Bone marrow (tissue), 2 donors: ENCODE measurements at places on chromosomes 6 and 20.

- no peak for DNase-seq
Observed at GRCh38 chr6:90000864-90001731, 106.8 kb downstream of the GJA10 start.

DNA sequence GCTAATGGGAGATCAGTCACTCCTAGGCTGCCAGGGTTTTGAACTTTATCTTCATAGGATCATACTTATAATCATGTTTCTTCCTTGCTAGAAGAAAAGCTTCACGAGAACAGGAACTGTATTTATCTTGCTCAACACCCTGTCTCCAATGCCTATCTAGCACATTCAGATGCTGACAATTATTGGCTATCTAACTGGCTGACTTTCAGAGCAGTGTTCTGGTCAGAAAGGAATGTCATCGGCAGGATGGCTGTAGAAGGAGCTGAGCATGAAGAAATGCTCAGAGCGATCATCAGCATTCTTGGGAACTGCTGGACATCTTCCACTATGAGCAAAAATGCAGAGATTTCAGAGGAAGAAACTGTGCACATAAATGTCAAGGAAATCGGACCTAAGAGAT lies 628.0 kb upstream of the NRSN1 start:
- no peak for DNase-seq

GRCh38 chr6:81130061-81130460 lies 622.4 kb downstream of the TENT5A start:
- no peak for DNase-seq

DNA sequence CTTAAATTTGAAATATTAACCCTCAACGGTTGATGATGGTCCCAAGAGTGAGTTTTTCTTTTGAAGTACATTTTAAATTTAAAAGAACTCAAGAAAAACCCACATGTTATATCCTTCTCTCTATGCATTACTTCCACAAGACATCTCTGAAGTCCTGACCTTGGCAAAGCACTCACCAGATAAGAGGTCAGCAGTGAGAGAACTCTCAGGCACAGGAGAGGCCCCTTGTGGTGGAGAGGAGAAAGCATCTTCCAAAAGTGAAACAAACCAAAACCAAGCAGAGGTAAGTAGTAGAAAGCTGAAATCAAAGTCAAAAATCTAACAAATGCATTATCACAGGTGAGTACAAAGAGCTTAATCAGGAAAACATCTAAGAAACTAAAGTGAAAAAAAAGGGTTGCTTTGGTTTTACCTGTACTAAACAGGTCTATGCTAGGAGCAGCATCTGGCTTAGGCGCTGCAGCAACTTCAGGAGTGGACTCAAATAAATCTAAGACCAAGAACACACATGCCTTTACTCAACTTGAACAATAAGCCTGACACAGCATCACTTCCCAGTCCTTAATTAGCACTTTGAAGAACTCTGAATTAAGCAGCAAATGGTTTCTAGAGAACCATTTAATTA lies 80.5 kb downstream of the PRSS35 start:
- DNase-seq: peak; percentile 17

DNA sequence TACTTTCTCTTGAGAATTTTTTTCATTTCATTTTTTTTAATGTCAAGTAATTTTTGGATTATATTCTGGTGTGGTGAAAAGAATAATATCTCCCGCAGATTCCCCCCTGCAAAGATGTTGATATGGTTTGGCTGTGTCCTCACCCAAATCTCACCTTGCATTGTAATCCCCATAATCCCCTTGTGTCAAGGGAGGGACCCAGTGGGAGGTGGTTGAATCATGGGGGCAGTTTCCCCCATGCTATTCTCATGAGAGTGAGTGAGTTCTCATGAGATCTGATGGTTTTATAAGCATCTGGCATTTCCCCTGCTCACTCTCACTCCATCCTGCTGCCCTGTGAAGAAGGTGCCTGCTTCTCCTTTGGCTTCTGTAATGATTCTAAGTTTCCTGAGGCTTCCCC lies 58.7 kb upstream of the PMEPA1 start:
- no peak for DNase-seq

- DNase-seq: peak; percentile 71
Observed at GRCh38 chr6:26123675-26123946, 36.4 kb downstream of the HFE start.

DNA sequence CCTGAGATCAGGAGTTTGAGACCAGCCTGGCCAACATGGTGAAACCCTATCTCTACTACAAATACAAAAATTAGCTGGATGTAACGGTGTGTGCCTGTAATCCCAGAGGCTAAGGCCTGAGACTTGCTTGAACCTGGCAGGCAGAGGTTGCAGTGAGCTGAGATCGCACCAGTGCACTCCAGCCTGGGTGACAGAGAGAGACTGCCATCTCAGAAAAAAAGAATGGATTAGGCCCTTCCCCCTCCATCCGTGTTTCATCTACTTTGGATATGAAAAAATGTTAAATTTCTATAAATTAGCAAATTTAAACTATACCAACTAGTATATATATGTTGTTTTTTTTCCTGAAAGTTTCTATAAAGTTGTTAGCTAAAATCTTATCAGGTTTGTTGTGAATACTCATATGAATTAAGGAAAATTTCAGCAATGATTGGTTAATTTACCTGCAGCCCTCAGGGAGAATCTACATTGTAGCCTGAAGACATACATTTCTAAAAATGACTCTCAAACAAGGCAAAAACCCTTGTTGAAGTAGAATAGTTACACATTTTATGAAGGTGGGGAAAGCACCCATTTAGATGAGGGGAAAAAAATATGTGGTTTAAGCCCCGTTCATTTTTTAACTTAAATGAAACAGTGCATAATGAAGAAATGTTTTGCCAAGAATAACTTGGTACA lies 120.9 kb downstream of the TIAM2 start:
- DNase-seq: no peak

- no peak for DNase-seq
Observed at GRCh38 chr6:34496103-34496685, 30.3 kb downstream of the PACSIN1 start.

DNA sequence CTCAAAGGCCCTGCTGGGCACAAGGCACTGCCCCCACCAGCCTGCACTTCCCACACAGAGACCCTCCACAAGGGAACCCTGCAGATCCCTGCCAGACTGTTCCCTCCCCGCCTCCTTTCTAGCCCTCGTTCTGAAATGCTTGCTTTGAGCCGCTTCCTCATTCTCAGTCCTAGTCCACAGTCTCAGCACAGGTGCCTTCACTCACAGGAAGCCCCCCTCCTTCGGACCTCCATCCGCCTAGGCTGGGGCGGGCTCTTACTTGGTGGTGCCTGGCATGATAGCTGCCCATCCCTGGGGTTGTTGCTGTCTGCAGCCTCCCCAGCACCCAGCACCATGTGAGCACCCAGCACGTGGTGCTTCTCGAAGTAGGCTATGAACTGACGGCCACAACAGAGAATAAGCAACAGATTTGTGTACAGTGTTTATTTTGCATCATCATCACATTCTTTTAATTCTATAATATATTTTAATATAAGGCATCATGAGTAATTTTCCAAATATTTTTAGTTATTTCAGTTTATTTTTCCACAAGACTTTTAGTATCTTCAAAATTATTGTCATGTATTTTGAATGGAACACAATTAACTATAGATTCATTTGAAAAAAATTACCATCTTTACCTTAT lies 12.3 kb downstream of the CST5 start:
- DNase-seq: no peak

GRCh38 chr6:14816116-14816859 lies 429.6 kb upstream of the JARID2 start:
- no peak for DNase-seq

- no peak for DNase-seq
Observed at GRCh38 chr6:11428371-11428770, 109.2 kb upstream of the TMEM170B start.

DNA sequence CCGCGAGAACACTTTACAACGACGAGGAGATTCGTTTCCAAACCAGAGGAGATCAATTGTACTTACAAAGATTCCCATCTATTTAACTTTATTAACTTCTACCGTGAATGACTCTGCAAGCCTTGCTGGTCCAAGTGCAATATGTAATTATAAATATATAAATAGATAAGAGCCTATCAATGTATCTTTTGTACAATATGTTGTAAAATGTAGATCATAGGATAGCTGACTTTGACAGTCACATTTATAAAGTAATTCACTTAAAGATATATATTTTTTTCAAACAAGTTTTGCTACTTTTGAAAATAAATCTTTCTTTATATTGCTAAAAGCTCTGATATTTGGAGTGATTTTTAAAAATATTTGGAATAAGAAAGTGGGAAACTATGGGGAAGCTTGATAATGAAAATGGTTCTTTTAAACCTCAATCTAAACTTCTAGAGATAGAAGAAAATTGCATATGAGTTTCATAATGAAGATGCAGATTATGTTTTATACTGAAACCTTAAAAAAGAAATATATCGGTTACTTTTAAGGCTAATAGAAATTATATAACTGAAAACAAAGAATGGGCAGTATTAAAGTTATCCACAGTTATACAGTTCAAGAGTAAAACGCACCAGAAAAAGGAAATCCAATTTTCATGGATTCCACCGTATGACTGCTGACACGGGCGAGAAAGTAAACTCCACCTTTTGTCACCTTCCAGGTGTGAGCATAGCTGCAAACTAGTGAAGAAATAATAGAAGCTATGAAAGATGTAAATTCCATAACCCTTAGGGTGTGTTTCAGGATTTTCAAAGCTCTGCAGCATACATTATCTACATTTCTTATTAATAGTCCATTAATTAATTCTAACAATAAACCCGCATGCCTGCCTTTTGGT lies 3.3 kb downstream of the TCF21 start:
- no peak for DNase-seq

GRCh38 chr20:21453690-21454089 lies 56.4 kb upstream of the NKX2-4 start:
- DNase-seq: no peak

DNA sequence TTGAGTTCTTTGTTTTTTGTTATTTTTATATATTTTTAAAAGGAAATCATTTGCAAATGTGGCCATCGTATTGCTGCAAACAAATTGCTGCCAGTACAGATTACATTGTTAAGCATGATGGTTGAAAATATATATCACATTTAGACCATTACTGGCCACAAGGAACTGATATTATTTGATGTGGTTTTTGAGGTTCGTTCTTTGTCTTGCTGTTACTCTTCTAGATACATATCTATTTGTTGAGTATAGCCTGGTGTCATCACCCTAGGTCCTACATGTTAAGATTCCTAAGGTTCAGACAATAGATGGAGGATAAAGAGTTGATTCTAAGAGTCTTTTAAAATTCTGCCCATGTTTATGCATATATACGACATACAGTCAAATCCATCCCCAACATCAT lies 306.0 kb downstream of the FARS2 start:
- DNase-seq: no peak
